ENCODE measurements at places on chromosomes 2 and 18.

- no peak for DNase-seq
Observed at GRCh38 chr18:26812462-26812861, 53.0 kb downstream of the AQP4 start.

- no peak for DNase-seq
Observed at GRCh38 chr18:69128978-69129377, 271.7 kb upstream of the DOK6 start.

GRCh38 chr2:128342550-128342949, 23.9 kb upstream of the HS6ST1 start:
- no peak for DNase-seq

DNA sequence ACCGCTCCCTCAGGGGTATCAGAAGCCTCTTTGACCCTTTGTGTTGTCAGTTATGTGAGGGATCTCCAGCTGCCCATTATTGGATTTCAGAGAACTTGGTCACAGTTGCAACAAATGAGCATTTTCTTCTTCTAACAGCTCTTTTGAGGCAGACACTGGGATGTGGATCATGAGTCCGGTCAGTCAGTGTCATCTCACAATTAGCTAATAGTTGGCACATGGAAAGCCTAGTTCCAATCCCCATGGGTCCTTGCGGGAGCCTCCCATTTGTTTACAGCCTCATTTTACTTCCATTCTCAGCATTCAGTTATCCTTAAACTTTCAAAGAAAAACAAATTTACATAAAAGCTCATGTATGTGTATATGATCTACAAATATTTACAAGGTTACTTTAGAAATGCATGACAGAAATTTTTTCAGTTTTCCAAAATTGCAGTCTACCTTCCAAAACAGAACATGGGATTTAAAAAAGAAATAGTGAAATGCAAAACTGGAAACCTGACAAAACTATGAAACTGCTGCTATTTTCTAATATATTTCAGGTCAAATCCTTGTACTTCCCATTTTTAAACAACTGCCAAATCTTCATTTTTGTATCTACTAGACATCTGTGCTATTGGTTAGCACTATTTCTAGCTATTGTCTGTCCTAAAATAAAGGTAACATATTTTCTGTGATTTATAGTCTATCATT, 547.1 kb upstream of the ZEB2 start:
- no peak for DNase-seq

DNA sequence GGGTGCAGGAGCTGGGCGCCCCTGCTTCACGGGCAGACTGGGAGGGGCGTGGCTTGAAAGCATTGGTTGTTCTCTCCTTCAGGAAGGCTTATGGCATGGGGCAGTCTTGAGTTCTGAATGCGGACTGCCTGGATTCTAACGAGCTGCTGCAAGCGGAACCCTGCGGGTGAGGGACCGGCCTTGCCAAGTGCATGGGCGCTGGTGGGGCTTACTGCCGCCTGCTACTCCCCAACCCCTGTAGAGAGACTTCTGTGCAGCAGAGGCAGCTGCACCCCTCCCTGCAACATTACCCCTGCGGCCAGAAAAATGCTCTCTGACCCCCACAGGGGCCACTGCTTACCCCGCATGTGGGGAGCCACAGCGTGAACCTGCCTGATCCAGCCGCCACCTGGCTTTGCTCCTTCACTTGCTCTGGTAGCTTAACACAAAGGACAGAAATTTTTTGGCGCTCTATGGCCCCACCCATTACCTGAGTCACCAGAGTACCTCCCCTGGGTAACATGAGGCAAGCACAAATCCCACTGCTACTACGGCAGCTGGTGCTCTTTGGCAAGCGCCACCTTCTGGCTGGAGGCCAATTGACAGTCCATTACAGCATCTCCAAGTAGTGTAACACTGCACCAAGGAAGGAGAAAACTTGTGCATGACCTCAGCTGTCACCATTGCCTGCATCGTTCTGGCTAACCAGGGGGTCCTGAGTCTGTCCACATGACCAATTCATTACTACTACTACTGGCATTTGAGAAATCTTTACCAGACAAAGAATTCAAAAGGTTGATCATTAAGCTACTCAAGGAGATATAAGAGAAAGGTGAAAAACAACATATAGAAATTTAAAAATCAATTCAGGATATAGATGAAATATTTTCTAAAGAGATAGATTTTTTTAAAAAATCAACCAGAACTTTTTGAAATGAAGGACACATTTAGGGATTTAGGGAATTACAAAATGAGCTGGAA, 35.4 kb downstream of the MYL12B start:
- no peak for DNase-seq

- no peak for DNase-seq
Observed at GRCh38 chr2:86392873-86393518, 48.2 kb upstream of the KDM3A start.
